ENCODE measurements at places on chromosomes 13 and 19.

GRCh38 chr13:41156620-41157019, 24.0 kb upstream of the KBTBD6 start:
- DNase-seq, result no peak

DNA sequence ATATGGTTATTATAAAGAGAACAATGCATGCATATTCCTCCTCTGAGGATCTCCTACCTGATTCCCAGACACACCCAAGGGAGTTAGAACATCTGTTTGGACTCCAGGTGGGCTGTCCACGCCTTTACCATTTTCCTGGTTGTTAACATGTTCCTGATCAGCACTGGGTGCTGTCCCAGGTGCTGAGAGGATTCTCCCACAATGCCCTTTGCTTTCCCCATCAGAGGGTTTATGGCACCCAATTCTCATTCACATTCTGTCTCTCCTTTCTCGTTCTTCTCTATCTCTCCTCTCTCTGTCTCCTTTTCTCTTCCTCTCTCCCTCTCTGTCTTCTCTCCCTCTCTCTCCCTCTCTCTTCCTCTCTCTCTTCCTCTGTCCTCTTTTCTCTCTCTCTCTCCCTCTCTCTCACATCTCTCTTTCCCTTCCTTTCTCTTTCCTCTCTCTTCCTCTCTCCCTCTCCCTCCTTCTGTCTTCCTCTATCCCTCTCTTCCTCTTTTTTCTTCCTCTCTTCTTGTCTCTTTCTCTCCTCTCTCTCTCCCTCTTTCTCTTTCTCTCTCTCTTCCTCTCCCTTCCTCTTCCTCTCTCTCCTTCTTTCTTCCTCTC, 3.3 kb upstream of the RDH13 start:
- DNase-seq, result no peak

DNA sequence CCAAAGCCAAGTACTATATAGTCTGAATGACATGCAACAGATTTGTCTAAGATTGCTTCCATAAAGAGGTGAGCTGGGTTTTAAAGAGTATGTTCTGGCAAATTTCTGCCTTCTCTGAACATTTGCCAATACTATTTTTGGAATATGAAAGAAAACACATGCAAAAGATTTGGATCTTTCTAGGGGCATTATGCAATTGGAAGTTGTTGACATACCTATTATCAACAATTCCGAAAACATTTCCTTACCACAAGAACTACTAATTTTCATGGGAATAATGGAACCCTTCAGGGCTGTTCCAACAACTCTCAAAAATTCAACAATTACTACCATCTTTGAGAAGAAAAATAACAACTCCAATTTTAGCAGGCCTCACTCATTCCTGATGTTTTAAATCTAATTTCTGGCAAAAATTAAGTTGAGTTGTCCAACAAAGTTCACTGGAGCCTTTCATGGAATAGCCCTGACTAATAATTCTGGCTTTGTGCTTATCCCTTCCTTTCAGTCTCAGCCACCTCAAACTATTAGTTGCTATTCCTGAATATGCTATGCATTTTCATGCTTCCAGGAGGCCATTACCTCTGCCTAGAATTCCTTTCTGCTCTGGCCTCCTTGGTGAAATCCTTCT, 250.0 kb downstream of the RGCC start:
- DNase-seq, result no peak

GRCh38 chr19:11848594-11849469, at the start of gene ZNF439:
Gene ZNF439, plus strand, starts transcription at chr19:11848726. Its CDS starts 142 bp downstream, at chr19:11848868.
- peak; percentile 88 for DNase-seq

- DNase-seq, result no peak
Observed at GRCh38 chr13:61277586-61278276, 137.9 kb downstream of the PCDH20 start.

DNA sequence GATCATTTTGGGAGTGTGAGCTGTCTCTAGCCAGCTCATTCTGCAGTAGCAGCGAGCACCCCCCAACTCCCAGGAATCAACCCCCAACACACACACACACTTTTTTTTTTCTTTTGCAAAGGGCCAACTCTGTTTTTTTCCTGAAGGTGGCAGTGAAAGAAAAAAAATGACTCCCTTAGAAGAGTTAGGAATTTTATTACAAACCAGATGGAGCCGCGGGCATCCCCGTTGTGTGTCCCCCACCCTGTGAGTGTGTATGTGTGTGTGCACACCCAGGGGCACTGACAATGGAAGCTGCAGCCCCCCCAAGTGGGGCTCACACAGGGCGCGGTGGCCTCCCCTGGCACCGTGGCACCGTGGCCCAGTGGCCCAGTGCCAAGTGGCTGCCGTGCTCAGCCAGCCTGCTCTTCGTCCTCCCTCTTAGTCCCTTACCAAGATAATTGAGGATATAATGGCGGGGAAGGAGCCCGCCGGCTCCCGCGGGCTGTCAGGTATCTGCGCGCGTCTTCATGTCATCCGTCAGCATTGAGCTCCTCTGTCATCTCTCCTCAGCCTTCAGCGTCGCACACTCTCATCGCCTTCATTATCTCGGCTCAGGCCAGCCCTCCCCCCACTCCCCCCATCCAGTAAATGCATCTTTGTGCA, 314.1 kb downstream of the ZNF536 start:
- DNase-seq, result no peak

- DNase-seq, result peak; percentile 49
Observed at GRCh38 chr19:35545855-35546381, 492 bp downstream of the TMEM147 start.

DNA sequence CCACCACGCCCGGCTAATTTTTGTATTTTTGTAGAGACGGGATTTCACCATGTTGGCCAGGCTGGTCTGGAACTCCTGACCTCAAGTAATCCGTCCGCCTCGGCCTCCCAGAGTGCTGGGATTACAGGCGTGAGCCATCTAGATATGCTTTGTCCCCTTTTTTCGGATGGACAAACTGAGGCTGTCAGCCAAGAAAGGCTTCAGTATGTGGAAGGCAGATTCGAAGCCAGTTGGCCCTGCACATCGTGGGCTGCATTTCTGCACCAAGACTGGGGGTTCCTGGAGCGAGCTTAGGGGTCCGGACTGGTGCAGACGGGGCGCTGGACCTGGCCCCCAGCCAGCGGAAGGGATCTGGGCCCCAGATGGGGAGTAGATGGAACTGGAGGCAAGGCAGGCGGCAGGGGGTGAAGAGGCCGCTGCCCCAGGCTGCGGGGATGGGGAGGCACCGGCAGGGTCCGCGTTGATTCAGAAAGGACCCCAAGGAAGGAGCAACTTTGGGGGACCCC, 9.7 kb upstream of the JUND start:
- DNase-seq, result no peak

GRCh38 chr19:45677351-45678230, 9.6 kb downstream of the GIPR start:
- peak; percentile 99 for DNase-seq

DNA sequence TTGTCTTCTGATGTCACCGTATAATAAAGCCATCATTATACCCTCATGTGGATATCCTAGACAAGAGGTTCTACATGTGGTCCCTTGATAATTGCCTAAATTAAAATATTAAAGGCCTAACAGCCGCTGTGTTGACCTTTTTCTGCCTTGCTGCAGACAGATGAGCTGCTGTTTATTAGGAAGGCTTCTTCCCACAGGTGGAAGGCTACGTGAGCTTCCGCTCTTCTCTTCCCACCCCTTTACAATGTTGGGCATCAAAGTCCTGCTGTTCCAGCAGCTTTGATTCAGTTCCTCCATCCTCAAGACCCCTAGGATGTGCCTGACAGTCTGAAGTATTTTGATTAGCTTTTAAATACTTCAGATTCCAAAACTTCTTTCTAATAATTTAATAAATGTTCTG, 217.1 kb downstream of the PCCA start:
- no peak for DNase-seq

All from body of pancreas (tissue), 4 donors.